Stimulated activated CD8-positive, alpha-beta memory T cell treated with anti-CD3 and anti-CD28 coated beads, Interleukin-7, amount 100 ng/mL, for 1 hour (primary cell): ENCODE measurements at places on chromosomes 7 and 10.

- no peak for DNase-seq
Measured at GRCh38 chr7:128933180-128933891, 4.4 kb upstream of the IRF5 start.

DNA sequence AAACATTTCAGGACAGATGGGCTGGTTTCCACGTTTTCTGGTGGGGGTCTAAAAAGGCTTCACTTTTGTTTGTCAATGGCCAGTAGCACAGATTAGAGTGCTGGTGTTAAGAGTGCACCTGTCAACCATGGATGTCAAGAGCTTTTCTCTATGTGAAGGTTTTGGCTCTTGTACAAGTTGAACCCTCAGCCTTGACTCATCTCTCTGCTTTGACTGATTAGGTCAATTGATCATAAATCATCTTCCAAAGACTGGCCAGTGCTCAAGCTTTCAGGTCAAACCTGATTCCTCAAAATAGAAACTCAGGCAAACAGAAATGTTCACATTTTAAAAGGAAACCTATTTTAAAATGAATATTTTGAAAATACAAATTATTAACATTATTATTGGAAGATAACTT is 59.6 kb upstream of the SP4 start:
- DNase-seq: no peak

GRCh38 chr7:83629117-83629880 is 19.6 kb downstream of the SEMA3E start:
- no peak for DNase-seq

- DNase-seq: no peak
Measured at GRCh38 chr7:113805976-113806375, 112.8 kb downstream of the PPP1R3A start.

GRCh38 chr10:70541736-70542564 is 60.6 kb downstream of the PRF1 start:
- no peak for DNase-seq

- DNase-seq: no peak
Measured at GRCh38 chr10:96746503-96746902, 26.2 kb upstream of the PIK3AP1 start.

GRCh38 chr7:92681633-92682032 is 91.4 kb upstream of the FAM133B start:
- DNase-seq: no peak

DNA sequence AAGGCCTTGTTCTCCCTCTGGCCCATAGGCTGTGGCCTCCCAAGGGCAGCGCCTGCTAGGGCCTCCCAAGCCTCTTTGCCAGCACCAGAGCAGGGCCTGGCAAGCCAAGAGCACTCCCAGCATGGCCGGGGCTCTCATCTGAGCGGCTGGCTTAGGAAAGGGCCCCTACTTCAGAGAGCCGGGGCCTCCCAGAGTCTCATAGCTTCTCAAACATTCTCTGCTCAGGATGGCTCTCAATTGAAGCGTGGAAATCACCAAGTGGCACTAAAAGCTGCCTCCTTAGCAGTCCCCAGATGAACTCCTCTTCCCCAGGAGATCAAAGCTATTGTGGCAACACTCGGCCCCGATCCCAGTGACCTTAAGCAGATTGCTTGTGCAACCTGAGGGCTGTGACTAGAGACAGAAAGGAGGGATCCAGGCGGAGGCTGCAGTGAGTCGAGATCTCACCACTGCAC is 69.4 kb downstream of the FAM53B start:
- no peak for DNase-seq

- DNase-seq: no peak
Measured at GRCh38 chr7:106050002-106050745, 61.9 kb downstream of the SYPL1 start.

DNA sequence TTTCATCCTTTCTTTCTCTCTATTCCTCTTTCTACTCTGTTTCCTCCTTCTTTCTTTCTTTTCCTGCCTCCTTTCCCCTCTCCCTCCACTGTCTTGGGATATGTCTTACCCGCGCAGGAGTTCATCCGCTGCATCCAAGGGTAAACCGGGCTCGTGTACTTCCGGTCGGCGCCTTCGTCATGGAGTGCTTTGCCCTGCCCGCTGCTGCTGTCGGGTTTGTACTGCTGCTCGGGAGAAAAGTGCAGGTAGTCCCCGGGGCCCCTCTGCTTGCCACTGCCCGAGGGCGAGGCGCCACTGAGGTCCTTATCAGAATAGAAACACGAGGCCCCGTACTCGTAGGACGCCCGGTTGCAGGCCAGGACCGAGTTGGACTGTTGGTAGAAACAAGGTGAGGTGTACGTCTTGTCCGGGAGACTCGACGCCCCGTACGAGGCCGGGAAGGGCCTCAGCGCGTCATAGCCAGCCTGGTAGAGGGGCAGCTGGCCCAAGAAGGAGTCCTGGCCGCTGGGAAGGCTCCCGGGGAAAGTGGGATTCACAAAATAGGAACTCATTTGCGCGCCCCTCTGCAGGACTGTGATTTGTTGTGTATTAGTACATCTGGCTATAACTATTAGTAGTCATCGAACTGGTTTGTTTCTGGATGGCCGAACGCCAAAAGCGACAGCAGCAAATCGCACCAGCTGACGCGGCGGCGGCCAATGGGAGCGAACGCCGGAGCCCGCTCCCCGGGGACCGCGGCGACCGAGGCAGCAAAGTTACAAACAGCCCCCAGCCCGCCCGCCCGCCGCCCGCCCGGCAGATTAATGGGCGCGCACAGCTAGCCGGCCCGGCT is at the start of gene HOXA6:
Gene HOXA6, minus strand, starts transcription at position 576 of the 832 bp plus-strand sequence. Its CDS starts 25 bp downstream, at position 551.
- DNase-seq: no peak

DNA sequence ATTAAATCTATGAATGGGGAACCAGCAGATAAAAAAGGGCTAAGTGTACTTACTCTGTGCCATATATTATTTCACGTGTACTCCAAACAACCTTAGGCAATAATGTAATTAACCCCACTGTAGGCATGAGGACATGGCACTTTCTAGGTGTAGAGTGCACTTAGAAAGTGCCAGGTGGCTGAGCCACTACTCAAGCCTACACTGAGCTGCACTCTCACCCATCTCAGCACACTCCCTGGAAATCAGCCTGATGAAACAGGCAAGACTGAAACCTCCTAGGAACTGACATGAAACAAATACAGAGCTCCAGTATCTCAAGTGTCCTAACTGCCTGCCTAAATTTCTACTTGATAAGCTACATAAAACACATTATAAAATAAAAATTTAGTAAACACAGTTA is 147.4 kb downstream of the KMT2E start:
- no peak for DNase-seq

- DNase-seq: no peak
Measured at GRCh38 chr7:29478687-29479240, 84.9 kb upstream of the PRR15 start.

DNA sequence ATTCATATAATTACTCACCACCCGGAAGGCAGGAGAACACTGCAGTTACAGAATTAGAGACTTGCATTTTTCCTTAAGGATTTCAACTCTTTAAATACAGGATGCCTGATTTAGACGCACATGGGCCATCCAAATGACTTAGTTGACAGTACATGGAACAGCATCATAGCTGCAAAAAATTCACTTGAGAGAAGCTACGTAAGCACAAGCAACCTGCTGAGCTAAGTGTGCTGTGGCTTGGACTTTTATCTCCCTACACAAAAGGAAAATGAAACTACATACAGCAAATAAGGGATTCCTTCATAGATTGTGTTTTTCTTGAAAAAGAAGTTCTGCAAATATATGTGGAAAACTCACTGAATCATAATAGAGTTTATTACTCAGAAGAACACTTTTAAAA is 152.6 kb downstream of the POU6F2 start:
- no peak for DNase-seq

GRCh38 chr10:124344266-124344590 is 74.5 kb downstream of the OAT start:
- DNase-seq: no peak

DNA sequence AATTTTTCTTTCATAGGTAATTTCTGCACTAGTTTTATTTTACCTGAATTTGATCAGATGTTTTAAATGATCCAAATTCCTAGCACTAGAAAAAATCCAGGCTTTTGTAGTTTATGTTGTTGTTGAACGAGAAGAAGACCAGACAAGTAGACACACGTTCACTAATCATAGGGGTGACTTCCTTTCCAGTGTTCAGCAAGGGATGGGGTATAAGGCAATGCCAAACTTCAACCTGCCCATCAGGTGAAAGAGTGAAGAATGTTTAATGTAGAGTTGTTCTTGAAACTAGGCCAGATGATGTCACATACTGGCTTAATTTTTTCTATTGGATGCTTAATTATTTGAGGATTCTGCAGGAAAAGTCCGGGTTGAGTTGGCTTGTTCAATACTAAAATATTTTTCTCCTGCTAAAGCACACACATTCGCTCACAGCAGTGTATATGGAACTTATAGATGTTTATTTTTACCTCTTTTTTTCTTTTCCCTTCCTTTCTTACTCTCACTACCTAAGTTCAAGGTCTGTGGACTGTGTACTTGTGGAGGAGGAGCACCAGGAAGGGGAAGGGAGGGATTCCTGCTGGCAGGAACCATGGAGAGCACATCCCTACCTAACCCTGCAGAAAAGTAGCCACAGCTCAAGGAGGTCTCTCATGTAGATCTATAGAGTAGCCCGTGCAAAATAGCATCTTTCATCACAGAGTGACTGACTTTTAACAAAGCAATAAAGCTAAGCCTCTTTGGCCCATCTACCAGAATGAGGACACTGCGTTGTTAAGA is 23.1 kb upstream of the AKR1E2 start:
- no peak for DNase-seq

GRCh38 chr10:101839416-101840063 is 4.1 kb downstream of the KCNIP2 start:
- DNase-seq: peak; percentile 46

GRCh38 chr7:139526578-139527544 is 3.4 kb downstream of the CLEC2L start:
- no peak for DNase-seq

DNA sequence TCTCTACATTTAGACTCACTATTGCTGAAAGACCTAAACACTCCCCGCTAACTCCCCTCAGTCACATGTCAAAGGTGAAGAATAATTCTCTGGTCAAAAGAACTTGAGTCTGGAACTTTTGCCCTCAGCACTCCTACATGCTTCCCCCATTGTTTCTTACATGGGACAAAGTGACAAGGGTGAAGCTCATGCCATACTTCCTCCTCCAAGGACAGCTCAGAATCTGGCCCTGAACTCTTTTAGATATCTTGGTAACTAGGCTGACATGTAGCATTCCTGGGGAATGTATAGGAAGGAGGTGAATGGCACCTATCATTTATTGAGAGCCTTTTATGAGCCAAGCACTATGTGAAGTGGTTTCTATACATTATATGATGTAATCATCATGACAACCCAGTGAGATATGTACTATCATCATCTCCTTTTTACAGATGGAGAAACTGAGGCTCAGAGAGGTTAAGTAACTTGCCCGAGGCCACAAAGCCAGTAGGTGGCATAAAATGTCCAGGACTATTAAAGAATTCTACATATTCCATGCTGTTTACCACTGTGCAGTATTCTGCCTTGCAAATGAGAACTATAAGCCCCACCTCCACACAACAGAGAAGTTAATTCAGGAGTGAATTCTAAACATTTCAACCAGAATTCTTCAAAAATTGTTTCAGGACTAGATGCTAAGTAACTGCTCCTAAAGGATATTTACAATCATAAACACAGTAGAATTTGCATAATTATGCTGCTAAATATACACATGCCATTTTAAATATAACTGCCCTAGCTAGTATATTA is 246.6 kb downstream of the ARHGAP21 start:
- DNase-seq: no peak

GRCh38 chr7:2666588-2667250 is 21.3 kb upstream of the AMZ1 start:
- DNase-seq: no peak

GRCh38 chr10:103476046-103476768 is 2.8 kb downstream of the CALHM3 start:
- DNase-seq: no peak

DNA sequence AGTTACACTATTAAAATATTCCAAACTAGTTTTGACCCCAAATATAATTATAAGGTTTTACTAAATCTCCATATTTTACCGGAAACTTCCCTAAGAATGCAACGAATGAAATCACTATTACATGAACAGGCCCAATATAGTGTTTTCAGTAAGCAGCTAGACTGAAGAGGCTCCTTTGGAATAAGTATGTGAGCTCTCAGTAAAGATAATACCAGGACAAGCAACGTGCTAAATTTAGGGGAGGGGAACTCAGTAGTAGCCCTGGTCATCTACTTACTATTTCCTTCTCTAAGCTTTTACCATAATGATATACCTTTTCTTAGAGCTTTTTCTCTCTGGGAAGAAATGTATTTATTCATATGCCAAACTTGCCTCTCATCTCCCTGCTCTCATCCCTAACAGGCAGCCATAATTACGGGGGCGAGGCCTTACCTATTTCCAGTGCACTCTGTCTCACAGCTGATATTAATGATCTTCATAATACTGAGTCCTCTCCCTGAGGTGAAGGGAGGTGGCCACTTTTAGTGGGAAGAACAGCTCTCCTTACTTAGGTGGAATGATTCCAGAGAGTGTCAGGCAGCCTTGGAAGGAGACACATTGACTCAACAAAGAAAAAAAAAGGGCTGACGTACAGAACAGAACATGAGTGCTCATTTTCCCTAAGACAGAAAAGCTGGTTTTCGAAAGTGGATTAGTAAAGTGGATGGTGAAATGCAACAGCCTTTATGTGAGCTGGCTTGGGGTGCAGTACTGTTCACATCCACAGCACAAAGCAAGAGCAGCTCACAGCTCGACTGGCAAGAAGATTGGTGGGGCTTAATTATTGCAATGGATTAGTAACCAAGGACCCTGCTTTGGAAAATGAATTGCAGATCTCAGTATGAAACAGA is 165.4 kb downstream of the GLI3 start:
- no peak for DNase-seq

DNA sequence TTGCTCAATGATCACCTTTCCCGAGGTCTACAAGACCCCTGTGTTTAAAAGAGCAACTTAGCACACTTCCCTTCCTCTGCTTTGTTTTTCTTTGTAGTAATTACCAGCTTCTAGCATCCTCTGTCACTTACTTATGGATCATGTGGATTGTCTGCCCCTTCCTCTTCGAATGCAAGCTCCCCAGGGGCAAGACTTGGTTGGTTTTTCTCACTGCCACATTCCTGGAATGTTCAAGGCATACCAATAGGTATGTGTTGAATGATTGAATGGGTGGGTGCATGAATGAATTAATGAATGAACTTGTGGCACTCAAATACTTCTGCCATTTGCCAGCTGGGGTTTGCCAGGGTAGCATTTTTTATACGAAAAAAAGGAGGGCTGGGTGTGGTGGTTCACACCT is 294.0 kb downstream of the PRPF18 start:
- no peak for DNase-seq

DNA sequence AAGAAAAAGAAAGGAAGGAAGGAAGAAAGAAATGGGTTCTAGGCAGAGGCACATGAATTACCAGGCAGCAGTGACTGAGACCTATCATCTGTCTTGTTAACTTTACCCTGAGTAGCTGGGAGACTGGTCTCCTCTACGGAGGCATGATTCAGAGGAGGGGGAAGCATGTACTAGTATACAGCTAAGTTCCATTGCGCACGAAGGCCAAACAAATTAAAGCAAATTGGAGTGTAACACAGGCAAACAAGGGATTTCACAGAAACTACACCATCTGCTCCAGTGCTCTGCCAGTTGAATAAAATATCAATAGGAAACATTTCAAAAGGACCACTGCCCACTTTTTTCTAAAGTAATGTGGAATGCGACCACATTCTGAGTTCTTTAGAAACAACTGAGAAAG is 65.9 kb upstream of the RSU1 start:
- DNase-seq: no peak
